Activated CD4-positive, alpha-beta T cell treated with anti-CD3 and anti-CD28 coated beads, Interleukin-2, Interleukin-4, amounts not matched to agents 100 ng/mL and 50 ng/mL, durations not matched to agents 16 hours and 8 hours (primary cell): ENCODE measurements at places on chromosomes 7 and 10.

DNA sequence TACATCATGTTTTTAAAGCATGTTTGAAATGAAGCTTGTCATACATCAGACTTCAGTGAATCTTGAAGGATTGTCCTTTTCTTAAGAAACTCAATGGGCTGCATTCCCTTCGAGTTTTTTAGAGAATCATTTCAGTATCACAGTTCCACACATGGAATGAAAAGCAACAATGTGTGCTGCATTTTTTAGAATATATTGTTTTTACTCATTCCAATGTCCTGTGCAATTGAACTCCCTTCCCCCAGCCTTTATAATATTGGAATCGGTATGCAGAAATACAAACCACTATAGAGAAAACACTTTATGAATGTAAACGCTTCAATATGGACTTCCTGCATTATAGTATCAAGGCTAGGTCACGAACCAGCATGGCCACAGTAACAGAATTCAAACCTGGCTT is 634.4 kb downstream of the GATA3 start:
- no peak for DNase-seq

DNA sequence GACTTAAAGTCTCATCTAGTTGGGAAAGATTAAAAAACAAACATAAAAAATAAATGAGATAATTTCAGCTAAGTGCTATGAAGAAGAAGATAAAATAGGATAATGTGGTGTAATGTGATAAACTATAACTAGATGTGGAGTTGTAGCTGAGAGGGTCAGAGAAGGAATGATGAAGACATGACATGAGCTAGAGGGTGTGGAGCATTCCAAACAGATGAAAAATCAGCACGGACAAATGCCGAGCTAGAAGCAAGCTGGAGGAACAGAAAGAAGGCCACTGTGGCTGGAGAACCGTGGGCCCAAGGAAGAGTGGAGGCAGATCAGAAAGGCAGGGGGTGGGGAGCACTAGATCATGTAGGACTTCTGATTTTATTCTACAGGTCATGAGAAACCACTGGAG is 70.6 kb downstream of the CDK6 start:
- DNase-seq, result no peak

DNA sequence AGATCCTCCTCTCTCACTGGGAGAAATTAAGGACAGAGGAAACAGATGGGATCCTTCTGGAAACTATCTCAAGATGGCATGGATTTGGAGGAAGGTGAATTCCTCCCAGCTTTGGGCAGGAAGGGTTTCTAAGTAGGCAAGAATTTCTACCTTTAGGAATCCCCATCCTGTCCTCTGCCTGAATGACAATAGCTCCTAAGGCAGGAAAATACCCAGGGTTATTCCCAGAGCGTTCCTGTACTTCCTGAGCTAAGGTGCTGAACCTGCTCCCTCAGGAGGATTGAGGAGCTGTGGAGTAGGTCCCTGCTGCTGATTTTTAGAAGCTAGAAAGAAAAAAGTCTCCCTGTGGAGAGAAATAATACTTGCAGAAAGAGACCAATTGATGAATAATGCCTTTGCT is 568 bp downstream of the MGAM2 start:
- DNase-seq, result no peak

DNA sequence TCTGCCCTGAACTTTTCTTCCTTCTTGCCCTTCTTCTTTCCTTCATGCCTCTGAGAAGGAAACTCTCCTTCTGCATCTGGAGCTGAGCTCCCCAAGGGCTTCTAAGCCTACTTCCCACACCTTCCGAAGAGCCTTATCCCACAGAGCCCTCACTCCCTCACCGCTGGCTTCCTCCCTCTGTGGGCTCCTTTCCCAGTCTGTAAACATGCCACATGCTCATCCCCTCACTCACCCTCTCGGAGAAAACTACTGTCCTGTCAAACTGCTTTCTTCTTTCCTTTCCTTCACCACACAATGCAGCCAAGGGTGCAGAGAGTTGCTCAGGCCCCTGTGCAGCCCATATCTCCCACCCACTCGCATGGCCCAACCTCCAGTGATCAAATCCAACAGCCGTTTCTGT is 18.1 kb downstream of the ANKRD16 start:
- DNase-seq, result no peak

DNA sequence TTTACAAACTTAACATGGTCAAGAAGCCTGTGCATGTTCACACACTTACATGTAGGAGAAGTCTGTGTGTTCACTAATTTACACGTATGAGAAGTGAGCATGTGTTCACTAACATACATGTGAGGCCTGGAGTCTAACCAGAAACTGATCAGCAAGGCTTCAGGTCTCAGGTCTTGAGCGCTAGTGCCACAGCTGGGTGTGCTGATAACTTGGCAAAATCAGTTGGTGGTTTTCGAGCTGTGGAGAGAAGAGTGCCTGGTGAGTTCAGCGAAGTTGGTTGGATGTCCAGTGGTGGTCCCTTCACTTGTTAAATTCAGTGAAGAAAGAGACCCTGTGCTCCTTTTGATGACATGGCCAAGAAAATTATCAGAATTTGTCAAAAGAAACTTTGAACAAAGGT is 98.7 kb downstream of the CELF2 start:
- DNase-seq, result no peak

GRCh38 chr7:118642396-118642795 is 417.9 kb downstream of the ANKRD7 start:
- DNase-seq, result no peak
